ENCODE measurements at places on chromosomes 1 and 21.

DNA sequence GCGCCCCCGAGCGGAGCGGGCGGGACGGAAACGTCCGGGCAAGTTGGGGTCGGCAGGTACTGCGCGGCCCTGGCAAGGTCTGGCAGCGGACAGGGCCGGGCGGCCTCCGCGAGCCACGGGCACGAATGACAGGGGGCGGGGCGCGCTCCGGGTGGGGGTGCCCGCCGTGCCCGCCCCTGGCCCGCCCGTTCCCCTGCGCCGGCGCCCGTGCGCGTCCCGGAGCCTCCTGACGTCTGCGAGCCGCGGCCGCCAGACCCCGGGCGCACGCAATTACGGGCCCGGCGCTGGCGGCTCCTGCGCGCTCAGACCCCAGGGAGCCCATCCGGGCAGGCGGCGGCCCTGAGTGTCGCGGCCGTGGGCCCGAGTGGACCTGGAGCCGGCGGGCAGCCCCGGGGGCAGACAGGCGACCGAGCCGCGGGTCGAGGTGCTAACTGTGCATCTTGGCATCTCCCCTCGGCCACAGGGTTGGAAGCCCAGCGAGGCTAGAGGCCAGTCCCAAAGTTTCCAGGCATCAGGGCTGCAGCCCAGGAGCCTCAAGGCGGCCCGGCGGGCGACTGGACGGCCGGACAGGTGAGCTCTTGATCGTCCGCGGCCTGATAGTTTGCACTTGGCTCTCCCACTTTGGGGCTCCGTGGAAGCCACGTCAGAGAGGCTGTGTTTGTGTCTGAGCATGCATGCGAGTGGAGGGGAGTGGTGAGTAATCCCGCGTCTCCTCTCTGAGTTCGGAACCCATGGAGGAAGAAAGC is 918 bp downstream of the MIB2 start:
- no peak for DNase-seq

GRCh38 chr1:60636946-60637345 is 445.4 kb upstream of the NFIA start:
- DNase-seq, result no peak

- no peak for DNase-seq
These were observed 123.3 kb upstream of the DPYD start for GRCh38 chr1:98044071-98044697.

DNA sequence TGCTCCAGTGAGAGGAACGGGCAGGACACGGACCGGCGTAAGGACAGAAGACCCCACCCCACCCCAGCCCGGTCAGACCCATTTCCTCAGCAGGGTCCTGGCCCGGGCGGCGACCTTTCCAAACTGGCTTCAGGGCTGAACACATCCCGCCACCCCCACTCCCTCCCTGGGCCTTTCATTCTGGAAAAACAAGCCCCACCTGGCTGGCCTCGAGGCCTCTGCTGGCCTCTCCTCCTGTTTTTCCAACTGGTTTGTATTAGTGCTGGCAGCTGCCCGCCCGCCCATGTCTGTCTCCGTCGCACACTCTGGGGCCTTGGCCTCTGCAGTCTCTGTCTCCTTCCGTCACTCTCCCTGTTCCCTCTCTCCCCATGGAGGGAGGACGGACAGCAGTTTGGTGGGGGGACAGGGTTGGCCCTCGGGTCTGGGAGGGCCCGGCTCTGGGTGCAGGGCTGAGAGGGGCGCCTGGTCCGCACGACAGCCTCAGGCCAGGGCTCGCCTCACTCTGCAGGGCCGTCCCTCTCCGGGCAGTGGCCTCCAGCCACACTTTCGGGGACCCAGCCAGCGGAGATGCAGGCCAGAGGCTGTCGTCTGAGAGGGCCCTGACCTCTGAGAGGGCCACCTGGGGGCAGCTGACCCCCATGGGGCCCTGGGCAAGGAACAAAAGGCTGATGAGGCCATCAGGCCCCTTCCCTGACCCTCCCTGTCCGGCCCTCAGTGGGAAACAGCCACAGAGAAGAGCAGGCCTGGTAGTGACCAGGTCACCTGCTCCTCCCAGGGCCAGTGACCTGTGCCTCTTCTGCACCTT is 1.5 kb upstream of the MXRA8 start:
- DNase-seq, result no peak

GRCh38 chr21:44348861-44349260 is 4.6 kb upstream of the TRPM2 start:
- DNase-seq, result no peak

DNA sequence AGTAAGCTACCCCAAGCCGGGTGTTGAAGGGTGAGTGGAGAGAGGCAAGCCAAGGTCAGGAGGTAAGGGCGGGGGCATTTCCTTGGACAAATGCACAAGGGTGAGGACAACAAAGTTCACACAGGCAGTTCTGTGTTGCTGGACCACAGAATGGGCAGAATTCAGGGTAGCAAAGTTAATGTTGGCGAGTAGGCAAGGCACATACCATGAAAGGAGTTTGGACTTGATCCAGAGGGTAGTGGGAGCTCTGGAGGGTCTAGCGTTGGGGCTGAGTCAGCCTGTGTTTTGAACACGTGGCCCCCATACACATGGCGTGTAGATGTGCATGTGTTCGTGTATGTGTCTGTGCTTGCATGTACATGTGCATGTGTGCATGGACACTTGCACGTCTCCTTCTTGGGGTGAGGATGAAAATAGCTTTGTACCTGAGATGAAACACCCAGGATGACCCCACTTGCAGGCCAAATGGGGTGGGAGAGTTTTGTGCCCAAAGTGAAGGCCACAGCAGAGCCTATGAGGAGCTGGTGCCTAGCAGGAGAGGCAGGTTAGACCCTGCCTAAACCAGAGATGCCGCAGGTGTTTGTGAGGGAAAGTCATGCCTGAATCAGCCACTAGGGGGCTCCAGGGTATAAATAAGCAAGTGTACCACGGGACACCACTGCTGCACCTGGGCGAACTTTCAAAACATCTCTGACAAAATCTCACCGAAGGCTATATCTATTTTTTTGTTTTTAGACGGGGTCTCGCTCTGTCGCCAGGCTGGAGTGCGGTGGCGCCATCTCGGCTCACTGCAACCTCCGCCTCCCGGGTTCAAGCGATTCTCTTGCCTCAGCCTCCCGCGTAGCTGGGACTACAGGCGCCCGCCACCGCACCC is 21.8 kb downstream of the SLC27A3 start:
- DNase-seq, result peak; percentile 52

- DNase-seq, result no peak
These were observed 135.5 kb upstream of the GRIK3 start for GRCh38 chr1:37169743-37170275.

DNA sequence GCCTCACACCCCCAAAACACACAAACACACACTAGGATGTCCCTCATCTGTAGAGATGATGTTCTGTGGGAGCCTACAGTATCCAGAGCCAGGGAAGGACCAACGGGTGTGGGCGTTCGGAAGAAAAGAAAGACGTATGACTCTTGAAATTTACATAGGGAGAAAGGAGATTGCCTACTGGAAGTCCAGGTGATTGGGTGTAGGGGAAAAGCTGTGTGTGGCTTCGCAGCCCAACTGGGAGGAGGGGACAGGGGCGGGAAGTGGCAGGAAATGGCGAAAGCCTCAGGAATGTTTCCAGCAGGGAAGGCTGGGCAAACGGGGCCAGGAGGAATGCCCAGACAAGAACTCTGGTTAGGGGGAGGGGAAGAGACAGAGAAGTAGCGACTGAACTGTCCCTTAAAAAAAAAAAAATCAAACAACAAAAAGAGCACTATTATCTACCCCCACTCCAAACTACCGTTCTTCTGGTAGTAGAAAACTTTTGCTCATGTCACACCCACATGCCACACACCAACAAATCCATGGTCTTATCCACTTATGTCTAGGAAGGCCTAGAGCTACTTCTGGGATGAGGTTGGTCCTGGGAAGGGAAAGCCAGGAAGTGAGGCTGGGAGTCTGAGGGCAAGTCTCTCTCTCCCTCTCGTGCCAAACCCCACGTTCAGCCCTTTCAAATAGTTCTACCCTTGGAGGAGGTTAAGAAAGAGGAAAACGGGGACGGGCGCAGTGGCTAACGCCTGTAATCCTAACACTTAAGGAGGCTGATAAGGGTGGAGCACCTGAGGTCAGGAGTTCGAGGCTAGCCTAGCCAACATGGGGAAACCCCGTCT is 1.8 kb upstream of the CKS1B start:
- no peak for DNase-seq

GRCh38 chr1:68346188-68346808 is 103.5 kb downstream of the RPE65 start:
- no peak for DNase-seq

DNA sequence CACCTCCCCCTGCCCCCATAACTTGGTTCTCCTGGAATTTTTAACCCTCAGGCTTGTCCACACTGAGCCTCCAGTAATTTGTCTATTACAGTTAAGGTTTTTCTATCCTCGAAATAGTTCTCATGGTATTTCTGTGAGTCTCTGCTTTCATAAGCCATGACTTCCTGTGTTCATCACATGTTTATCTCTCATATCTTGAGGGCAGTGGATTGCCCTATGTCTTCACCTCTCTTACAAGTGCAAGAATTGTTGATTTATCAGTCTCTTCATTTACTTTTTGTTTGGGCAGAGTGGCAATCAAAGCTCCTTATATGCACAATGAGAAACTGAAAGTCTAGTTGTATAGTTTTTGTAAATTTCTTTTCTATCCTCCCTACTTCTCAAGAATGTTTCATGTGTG is 328.4 kb downstream of the PLA2G4A start:
- no peak for DNase-seq

- peak; percentile 50 for DNase-seq
These were observed 16.9 kb downstream of the ATG4C start for GRCh38 chr1:62800825-62801306.

- no peak for DNase-seq
These were observed 147.6 kb downstream of the PBX1 start for GRCh38 chr1:164706606-164706987.

GRCh38 chr1:44717653-44718052 is 13.3 kb downstream of the RNU5D-1 start:
- no peak for DNase-seq

DNA sequence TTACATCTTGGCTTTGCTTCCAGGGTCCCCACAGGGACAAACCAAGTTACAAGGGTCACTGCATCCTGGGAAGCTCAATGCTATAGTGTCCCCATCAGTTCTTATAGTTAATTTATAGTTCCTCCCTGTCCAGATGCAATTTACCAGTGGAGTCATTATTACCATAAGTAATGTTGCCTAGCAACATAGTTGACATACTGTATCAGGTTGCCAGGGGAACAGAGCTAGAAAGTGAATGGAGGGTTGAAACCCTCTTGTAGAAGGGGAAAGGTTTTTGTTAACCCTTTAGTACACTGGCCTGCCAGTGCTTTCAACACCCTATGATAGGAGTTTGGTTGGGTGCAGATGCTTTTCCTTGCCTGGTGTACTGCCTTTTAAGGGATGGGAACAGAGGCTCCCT is 34.3 kb upstream of the TTC4 start:
- no peak for DNase-seq

GRCh38 chr1:156582388-156583017 is 3.0 kb downstream of the TTC24 start:
- DNase-seq, result no peak

GRCh38 chr1:81682490-81682889 is 118.2 kb upstream of the ADGRL2 start:
- no peak for DNase-seq

DNA sequence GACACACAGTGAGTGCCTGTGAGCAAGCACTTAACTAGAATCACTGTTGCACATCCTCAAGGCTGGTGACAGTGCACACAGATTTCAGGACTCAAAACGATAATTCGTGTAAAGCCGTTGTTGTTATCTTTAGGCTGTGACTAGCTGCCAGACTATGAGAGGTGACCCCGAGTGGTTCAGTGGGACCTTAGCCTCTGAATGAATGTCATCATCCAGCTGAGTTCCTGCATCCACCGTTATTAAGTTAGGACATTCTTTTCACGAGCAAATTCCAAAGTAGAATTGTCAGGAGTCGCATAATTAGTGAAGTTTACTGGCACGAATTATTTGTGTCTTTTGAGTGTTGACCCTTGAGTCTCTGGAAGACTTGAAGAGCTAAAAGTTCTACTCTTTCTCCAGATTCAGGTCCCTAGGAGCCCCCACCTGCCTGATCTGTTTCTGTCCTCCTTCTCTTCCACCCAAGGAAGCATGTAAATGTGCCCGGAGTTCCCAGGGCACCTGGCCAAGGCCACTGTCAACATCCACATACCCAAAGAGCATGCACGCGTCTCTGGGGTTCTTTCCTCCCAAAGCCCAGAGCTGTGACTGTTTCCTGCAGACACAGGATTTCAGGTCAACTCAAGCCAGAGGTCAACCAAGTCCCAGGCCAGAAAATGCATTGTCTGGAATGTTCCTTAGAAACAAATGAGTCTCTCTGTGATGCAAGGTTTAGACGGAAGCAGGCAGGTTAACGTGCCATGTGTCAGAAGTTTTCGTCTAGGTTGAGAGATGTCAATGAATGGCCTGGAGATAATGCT is 207.2 kb downstream of the TOMM20 start:
- no peak for DNase-seq

- DNase-seq, result no peak
These were observed 67.1 kb upstream of the PPP2R5A start for GRCh38 chr1:212218065-212218464.

DNA sequence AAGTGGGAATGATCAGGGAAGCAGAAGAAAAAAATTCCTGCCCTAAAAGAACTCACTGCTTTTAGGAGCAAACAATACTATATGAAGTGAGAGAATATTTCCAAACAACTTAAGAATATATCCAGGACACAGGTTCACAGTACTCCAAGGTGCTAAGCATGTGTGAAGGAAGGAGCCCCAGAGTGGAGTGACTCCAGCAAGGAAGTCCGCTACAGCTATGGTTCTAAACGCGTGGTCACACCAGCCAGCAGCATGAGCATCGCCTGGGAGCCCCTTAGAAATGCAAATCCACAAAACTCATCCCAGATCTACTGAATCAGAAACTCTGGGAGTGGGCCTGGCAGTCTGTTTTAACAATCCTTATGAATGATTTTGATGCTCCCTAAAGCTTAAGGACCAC is 36.1 kb downstream of the GADD45A start:
- no peak for DNase-seq

GRCh38 chr1:119489201-119489600 is 17.8 kb upstream of the HSD3B1 start:
- no peak for DNase-seq
